Colonic mucosa (tissue), 4 donors: ENCODE measurements at places on chromosomes 13 and 19. TPM values are rescaled to one million over a fixed set of nuclear protein-coding genes. Genes with fewer than 3 reads are reported as not detected.
A peak's percentile ranks its signal among the peaks of the same experiment; 100 is the strongest.

DNA sequence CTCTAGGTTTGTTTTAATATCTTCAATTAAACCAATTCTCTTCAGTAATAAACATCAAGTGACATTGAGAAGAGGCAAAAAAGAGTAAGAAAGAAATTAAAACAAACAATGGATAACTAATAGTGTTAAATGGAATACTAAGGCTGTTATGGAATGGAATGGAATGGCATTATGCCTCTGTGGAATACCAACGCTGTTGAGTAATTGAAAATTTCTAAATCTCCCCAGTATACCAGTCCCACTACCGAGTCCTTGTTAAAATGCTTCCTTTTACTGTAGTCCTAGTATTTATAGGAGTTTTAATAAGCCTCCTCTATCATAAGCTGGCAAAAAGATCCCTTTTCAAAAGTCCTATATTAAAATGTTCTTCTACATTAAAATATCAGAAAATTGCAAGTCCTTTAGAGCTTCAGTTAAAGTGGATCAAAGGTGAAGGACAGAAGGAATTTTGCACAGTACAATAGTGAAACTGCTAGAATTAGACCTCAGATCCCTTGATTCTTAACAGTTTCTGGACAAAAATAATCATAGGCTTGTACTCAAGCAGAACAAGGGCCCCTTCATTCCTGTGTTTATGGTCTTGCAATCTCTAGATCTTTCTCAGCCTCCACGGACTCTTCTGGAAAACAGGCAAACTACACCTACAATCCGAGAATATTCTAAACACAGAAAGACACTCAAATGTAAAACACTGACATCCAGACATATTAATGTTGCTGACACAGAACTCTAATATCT lies 128.2 kb downstream of the PCDH9 start:
- no peak for DNase-seq

DNA sequence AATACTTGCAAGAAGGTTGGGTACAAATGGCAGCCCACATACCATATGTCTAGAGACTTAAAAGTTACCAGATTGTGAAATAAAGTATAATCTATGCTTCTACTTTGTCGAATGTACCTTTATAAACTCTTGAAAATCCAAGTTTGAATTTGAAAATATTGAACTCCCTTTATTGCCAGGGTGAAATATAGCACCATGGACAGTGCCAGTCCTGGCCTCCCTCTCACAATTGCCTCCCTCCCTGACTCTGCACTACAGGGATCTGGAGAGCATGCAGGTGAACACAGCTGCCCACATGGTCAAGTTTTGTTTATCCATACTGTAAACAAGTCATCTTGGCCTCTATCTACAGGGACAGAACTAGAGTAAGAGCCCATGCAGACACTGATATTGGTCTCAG lies 394.1 kb upstream of the SLITRK6 start:
- no peak for DNase-seq

DNA sequence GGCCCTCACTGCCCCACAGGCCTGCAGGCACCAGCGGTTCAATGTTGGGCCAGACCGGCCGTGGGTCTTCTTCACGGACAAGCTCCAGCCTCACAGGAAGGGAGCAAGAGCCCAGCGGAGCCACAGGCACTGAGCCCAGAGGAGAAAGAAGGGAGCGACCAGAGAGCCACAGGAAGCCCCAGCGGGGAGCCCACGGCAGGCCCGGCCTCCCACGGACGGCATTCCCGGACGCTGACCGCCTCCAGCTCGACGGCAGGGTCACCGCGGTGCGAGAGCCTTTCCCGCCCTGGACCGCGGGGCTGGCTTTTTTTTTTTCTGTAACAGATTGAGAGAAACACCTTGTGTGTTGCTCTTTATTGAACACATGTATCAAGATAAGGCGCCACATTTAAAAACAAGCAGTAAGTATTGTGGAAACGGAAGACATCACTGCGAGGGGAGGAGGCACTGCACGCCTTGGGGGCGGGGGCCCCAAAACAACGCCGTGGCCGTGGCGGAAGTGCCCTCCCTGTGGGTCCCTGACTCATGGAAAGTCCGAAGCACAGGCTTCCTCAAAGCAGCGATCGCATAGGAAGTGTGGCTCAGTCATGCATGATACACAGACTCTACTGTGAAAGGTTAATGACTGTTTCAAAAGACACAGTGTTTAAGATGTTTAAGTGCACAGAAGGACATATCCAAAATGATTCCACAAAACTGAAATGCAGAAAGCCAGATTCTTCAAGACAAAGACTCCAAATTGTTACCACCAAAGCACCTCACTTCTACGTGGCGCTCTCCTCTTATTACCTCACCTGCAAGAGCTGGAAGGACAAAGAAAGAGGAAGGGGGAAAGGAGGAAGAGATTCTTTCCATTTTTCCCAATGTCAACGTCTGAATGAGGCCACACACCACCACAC lies 3.5 kb downstream of the RASA3 start:
- DNase-seq, result peak; percentile 67

GRCh38 chr19:36488846-36489117 lies 579 bp downstream of the ZNF566 start:
- DNase-seq, result no peak

GRCh38 chr13:113634279-113635047 lies 23.5 kb downstream of the ATP4B start:
- no peak for DNase-seq

DNA sequence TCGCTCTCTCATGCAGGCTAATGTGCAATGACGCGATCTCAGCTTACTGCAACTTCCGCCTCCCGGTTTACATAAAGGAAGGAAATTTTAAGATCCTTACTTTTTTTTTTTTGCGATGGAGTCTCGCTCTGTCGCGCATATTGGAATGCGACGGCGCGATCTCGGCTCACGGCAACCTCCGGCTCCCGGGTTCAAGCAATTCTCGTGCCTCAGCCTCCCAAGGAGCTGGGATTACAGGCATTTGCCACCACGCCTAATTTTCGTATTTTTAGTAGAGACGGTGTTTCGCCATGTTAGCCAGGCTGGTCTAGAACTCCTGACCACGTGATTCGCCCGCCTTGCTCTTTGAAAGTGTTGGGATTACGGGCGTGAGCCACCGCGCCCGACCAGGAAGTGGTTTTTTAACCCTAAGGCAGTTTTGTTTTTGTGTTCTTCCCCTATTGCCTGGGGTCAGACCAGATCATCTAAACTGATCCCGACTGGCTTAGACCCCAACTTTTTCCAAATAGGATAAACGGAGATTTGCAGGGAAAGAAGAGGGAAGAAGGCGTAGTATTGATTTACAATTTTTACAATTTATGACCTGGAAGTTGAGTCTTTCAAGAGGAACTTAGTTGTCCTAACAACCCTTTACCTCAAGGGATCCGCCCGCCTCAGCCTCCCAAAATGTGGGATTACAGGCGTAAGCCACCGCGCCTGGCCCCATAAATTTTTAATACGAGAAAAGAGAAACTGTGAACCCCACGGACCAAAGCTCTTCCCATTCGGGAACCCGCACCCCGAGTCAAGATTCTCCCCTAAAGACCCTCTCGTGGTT lies 142.0 kb downstream of the ZNF737 start:
- peak; percentile 50 for DNase-seq

DNA sequence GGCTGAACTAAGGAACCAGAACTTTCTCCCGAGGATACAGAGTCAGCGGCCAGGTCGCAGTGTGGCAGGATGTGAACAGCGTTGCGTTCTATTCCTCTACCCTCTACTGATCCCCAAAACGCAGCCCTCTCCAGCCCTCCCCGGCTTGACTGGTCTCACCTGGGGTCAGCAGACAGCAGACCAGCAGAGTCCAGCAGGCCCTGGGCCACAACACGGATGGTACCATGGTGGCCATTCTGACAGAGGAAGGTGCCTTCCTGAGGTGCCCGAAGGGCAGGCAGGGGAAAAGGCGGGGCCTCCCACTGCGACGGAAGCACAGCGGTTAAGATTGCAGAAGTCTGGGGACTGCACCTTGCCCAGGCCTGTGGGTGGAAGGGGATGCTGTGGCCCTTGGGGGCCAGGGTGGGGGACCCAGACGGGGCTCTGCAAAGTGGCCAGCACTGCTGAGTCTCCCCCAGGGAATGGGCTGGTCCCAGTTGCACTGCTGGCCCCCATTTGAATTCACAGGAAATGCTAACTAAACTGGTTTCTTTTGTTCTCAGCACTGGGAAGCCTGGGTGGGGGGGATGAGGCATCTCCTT lies at the start of gene ICAM3:
Gene ICAM3, minus strand, starts transcription at position 245 of the 581 bp plus-strand sequence. Its CDS starts 10 bp downstream, at position 235.
- DNase-seq, result peak; percentile 33

The ZNF808 gene
- total RNA-seq, result 27.9 TPM

GRCh38 chr13:111875915-111876314 lies 191.0 kb upstream of the SOX1 start:
- DNase-seq, result no peak

- no peak for DNase-seq
Observed at GRCh38 chr19:54155694-54156093, 3.8 kb downstream of the LENG1 start.

The ZNF541 gene
- 0.21 TPM for total RNA-seq

GRCh38 chr13:71580614-71581013 lies 286.4 kb downstream of the DACH1 start:
- DNase-seq, result no peak

GRCh38 chr19:30450835-30451321 lies 78.7 kb downstream of the ZNF536 start:
- DNase-seq, result no peak

- no peak for DNase-seq
Observed at GRCh38 chr13:77508959-77509620, 26.4 kb upstream of the SCEL start.

The INTS6 gene
- total RNA-seq, result 32.3 TPM

DNA sequence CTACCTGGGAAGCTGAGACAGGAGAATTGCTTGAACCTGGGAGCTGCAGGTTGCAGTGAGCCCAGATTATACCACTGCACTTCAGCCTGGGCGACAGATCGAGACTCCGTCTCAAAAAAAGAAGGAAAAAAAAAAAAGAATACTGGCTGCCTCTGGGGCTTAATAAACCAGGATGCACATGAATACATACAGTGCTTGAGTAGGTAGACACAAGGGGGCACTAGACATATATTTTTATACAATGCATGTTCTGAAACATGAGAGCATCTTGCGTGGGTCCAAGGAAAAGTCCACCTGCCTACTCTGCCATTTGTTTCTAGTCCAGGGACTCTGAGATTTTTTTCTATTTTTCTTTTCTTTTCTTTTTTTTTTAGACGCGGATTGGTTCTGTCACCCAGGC lies 31.2 kb downstream of the KEAP1 start:
- no peak for DNase-seq

GRCh38 chr19:48970139-48970766 lies 5.1 kb downstream of the FTL start:
- no peak for DNase-seq

DNA sequence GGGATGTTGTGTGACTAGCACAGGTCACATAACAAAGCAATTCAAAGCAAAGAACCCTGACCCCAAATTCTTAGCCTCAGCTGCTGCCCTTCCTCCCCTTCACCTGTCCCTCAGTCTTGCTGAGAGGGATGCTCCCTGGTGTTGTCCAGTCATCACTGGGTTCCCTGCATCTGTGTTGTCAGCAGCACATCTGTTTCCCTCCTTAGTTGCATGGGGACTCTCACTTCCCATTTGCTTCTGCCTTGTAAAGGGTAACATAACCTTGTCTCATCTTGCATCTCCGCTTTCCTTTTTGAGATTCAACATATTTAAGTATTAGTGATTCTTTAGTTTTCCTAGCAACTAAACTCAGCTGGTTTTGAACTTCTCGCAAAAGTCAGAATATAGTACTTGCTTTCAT lies 54.0 kb downstream of the SPATA13 start:
- no peak for DNase-seq

The PLIN5 gene
- total RNA-seq, result 2.0 TPM

GRCh38 chr19:17264641-17264979 lies at the start of gene USHBP1:
Gene USHBP1 (minus strand): TSS chr19:17264745. CDS start chr19:17264299, 446 bp downstream.
- DNase-seq, result no peak

The VMAC gene
- 4.0 TPM for total RNA-seq

DNA sequence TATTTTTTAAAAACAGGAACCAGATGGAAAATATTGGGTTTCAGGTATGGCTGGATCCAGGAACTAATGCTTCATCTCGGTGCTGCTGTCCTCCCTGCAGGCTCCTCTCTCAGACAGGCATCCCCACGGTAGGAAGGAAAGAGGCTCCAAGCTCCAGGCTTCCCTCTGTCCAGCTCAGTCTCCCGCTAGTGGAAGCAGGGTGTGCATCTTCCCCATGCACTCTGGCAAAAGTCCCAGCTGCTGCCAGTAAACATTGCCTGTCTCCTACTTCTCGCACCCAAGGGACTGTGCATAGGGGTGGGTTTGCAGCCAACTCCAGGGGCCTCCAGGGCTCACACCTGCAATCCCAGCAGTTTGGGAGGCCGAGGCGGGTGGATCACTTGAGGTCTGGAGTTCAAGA lies 29.2 kb downstream of the IL12RB1 start:
- peak; percentile 59 for DNase-seq

GRCh38 chr13:33509642-33510229 lies 224.2 kb upstream of the STARD13 start:
- peak; percentile 43 for DNase-seq

DNA sequence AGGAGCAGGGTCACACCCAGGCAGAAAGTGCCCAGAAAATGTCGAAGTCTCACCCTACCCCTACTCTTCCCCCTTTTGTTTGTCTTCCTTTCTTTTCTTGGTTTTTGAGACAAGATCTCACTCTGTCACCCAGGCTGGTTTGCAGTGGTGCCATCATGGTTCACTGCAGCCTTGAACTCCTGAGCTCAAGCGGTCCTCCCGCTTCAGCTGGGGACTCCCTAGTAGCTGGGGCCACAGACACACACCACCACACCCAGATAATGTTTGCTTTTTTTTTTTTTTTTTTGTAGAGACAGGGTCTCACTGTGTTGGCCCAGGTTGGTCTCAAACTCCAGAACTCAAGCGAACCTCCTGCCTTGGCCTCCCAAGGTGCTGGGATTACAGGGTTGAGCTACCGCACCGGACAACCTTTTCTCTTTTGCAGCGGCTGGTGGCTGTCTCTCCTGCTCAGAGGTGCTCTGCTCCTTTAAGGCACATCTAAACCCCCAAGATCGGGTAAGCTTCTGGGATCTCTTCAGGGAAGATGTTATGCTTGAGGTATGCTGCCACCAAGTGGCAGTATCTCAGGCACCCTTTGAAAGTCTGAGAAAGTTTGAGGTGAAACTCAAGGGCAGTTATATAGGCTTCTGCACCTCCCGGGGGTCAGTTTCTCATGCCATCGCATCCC lies 22.4 kb upstream of the EBI3 start:
- DNase-seq, result no peak

DNA sequence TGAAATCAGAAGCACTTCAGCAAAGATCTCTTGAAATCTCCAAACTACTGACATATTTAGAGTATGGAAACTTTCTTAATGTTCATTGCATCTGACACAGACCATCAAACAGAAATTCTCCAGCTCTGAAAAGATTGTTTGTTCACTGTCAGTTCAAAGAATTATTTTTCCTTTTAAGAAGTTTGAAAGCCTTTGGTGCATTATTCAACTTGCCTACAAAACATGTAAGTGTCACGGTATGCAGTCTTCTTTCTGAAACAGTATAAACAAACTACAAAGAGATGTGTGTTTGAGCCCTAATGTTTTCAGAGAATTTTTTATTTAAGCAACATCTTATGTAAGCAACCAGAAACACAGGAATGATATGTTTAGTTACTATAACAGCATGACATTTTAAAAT lies 125.4 kb downstream of the FGF14 start:
- no peak for DNase-seq

DNA sequence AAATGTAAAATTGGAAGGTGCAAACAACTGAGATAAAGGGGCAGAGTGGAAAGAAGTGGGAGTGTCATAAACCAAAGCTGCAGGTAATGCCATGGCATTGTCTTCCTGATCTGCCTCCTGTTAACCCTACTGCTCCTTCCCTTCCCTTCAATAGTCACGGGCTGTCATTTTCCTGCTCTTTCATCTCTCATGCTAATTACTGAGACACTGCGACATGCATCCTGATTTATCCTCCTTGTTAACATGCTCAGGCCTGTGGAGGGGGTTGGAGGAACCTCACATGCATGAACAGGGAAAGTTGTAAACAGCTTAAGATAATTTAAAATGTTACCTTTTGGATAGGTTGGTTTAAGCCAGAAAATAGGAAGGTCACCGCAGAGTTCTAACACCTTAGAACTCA lies 27.2 kb downstream of the CNMD start:
- no peak for DNase-seq
